ENCODE measurements at places on chromosomes 6 and 20.

GRCh38 chr6:110812719-110813118 is 2.5 kb downstream of the CDK19 start:
- DNase-seq = no peak

GRCh38 chr6:30845183-30845582 is 39.1 kb upstream of the DDR1 start:
- no peak for DNase-seq

DNA sequence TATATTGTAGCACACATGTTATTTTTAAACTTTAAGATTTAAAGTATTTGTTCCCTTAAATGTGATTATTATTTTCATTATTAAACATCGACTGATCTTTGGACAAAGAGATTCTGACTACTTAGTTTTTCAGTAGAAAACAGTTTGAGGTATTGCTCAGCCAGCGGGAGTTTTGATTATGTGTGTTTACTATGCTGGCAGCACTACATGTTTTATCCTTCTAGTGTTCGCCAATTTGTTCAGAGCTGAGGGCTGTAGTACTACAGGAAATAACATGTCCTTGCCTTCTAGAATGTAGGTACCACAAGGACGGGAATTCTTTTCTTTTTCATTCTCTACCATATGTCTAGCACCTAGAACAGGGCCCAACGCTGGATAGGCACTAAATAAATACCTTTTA is 11.1 kb upstream of the LCA5 start:
- DNase-seq = no peak

DNA sequence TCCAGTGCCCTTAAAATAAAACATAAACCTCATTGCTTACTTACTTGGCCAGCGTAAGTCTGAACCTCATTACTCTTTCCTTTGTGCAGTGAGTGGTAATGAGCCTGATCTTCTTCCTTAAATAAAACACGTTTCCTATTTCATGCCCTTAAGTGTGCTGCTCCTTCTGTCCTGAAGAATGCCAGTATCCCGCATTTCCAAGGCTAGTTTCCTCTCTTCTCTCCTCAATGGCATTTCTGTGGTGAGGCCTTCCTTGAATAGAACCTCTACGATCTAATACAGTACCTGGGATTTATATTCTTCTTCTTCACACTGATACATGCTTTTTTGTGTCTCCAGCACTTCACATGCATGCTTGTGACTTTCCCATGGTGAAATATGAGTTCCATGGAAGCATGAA is 523.4 kb upstream of the CDH4 start:
- DNase-seq = no peak

- DNase-seq = no peak
Measured at GRCh38 chr6:14681699-14682487, 564.0 kb upstream of the JARID2 start.

DNA sequence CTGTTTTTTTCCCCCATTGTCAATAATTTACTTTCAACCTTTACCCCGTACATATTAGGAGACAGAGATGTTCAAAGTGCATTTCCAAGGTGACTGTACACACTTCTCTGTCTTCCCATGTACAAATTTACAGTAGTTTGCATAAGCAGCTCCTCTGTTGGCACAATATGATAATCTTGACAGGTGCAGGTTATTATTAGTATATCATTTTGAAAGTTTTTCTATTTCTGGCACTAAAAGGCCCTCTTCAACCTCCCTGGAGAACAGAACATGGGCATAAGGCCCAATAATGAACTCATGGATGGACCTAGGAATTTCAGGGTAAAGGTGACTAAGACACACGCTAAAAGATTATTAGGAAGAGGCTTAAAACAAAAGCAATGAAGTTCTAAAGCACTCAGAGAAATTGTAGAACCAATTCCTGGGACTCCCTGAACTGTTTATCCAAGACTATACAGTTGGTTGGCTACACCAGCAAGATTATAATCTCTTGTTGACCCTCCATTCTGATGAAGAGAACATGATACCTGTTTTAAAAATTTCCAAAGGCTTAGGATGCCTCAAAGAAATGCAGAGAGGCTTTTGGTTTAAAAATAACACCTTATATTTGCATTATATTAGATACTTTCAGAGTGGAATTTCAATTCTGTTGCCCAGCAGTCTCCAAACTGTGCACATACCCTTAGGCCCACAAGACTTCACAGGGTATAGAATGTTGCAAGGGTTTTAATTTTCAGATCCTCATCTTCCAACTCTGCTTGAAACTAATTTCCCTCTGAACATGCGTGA is 1.1 kb downstream of the AIG1 start:
- DNase-seq = no peak

GRCh38 chr20:17616480-17617211 is 46.8 kb downstream of the DSTN start:
- DNase-seq = no peak

- no peak for DNase-seq
Measured at GRCh38 chr6:107689951-107690642, 134.0 kb downstream of the SCML4 start.

GRCh38 chr6:138772596-138773176 is 883 bp upstream of the CCDC28A start:
- DNase-seq = no peak

DNA sequence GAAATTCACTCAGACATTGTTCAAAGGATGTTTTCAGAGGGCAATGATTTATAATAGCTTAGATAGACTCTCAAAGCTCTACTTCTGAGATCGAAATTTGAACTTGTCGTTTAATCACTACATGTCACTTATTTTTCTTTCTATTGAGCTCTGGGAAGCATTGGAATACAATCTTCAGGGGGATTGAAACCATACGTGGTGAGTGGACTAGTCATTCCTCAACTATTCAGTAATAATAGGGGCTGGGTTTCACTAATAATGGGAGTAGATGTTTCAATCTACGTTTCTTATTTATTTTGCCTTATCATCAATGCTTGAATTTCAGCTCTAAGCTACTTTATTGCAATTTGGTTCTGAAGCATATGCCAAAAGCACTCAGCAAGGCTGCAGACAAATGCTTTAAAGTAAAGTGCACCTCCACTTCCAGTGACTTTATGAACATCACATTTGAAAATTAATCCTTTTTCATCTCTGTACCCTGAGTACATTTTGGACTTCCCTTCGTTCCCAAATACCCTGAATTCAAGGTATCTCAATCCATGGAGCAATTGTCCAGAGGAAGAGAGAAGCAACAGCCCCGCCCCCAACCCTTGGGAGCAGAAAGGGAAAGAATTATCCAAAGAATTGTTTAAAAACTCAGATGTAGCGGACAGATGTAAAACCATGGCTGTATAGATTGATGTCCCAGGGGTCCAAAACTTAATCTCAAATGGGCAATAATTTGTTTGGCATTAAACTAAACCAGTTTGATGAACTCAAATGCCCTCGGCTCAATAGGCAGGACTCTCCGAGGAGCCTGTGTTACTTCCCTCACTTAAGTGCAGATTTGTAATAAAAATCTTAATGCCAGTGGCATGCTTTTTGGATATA is 68.1 kb downstream of the HFE start:
- peak; percentile 33 for DNase-seq

- no peak for DNase-seq
Measured at GRCh38 chr6:127459231-127459641, at the start of gene KIAA0408. KIAA0408 (minus strand) TSS chr6:127459389; CDS start chr6:127453981, 5,408 bp downstream.
